ENCODE measurements at places on chromosomes 2 and 18. TPM values are rescaled to one million over a fixed set of nuclear protein-coding genes. Genes with fewer than 3 reads are reported as not detected.

Gene PPP3R1
- 85.1 TPM for total RNA-seq

Gene MATN3
- total RNA-seq, result 9.7 TPM

Gene ACADL
- 0.34 TPM for total RNA-seq

Gene SPDYA
- 0.35 TPM for total RNA-seq

Gene GKN2
- not detected for total RNA-seq

Gene SPOPL
- total RNA-seq, result 14.5 TPM

Gene ANKRD36C
- total RNA-seq, result 7.3 TPM
